AG04450 (cell line): ENCODE measurements at places on chromosomes 4 and X.
A peak's percentile ranks its signal among the peaks of the same experiment; 100 is the strongest.

GRCh38 chr4:1992468-1993168 lies 16.2 kb downstream of the NELFA start:
- DNase-seq = no peak

DNA sequence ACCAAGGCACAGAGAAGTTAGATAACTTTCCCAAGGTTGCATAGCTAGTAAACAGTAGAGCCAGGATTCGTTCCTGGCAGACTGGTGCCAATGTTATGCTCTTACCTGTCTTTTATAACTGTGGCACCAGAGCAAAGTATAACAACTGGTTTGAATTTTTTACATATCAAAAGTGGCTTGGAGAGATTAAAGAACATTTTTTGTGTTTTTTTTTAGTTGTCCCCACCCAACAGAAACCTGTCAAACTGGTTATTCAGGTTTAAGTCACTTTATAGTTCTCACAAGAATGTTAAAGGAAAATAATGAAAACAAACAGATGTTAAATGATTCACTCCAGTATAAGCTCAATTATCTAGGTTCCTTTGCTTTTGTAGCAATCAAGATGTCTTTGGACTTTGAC lies 15.6 kb upstream of the FAM47E start:
- DNase-seq = no peak

GRCh38 chr4:176761872-176762271 lies 30.9 kb downstream of the VEGFC start:
- DNase-seq = no peak

DNA sequence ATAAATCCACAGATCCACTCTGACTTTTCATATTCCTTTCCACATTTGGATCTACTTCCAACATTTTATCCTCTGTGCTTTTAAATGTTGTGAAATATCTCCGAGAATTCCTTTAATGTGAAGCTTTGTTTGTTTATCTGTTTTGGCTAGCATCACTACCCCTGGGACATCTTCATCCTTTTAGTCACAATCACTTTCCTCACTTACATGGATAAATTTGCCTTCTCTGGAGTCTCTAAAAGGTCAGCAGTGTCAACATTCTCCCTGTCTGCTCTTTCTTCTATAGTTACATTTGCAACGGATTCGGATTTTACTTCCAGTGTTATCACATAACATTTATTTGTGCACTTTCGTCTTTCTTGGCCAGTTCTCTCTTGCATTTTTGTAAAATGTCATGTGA lies 34.2 kb upstream of the LRAT start:
- DNase-seq = no peak

- DNase-seq = no peak
Observed at GRCh38 chr4:51930557-51930956, 87.6 kb downstream of the DCUN1D4 start.

GRCh38 chrX:13669246-13669737 lies 16.4 kb downstream of the TCEANC start:
- peak; percentile 92 for DNase-seq

GRCh38 chr4:30354605-30355004 lies 365.6 kb upstream of the PCDH7 start:
- DNase-seq = no peak

GRCh38 chrX:4397471-4397870 lies 684.0 kb upstream of the PRKX start:
- no peak for DNase-seq

DNA sequence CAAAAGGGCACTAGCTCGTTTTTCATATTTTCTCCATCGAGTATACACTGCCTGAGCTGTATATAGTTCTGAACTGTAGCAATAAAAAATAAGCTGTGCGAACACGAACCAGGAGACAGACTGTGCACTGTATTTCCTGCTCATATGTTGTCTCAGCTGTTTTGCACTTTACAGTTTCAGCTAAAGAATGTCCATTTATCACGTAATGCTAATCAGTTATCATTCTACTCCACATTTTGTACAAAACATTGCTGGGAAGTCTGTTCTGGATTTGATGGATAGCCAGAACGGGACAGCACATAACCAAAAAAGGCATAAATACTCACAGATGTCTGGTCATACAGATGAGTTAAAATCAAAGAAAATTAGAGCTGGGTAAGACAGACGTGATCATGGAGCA lies 315.5 kb upstream of the ADGRL3 start:
- no peak for DNase-seq

GRCh38 chr4:52822972-52823701 lies 39.0 kb upstream of the RASL11B start:
- peak; percentile 48 for DNase-seq

DNA sequence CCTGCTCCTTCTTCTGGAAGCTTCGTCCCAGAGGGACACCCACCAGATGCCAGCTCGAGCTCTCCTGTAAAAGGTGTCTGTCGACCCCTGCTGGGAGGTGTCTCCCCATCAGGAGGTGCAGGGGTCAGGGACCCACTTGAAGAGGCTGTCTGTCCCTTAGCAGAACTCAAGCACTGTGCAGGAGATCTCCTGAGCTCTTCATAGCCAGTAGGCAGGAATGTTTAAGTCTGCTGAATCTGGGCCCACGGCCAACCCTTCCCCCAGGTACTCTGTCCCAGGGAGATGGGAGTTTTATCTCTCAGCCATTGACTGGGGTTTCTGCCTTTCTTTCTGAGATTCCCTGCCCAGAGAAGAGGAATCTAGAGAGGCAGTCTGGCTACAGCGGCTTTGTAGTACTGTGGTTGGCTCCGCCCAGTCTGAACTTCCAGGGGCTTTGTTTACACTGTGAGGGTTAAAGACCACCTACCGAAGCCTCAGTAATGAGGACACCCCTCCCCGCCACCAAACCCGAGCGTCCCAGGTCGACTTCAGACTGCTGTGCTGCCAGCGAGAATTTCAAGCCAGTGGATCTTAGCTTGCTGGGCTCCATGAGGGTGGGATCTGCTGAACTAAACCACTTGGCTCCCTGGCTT lies 1383.0 kb upstream of the TENM3 start:
- DNase-seq = no peak

GRCh38 chr4:8830611-8831200 lies 40.9 kb downstream of the HMX1 start:
- no peak for DNase-seq

- no peak for DNase-seq
Observed at GRCh38 chrX:57677132-57677858, 2.8 kb downstream of the NLRP2B start.

- DNase-seq = no peak
Observed at GRCh38 chr4:188452097-188452496, 312.9 kb downstream of the TRIML1 start.

DNA sequence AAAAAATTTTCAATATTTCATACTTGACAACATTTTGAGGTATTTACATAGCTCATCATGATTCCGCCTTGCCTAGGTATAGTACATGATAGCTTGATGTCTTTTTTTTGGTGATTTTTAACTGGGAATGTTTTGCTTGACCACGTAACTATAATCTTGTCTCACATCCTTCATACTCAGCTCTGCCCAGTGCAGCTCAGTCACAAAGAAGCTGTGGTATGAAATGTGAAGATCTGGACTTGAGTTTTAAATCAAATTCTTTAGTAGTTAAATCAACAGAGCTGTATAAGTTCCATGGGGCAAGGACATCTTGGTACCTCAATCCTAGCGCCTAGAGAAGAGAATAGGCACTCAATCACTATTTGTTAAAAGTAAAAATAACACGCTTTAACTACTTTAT lies 276.3 kb upstream of the DKK2 start:
- DNase-seq = no peak

DNA sequence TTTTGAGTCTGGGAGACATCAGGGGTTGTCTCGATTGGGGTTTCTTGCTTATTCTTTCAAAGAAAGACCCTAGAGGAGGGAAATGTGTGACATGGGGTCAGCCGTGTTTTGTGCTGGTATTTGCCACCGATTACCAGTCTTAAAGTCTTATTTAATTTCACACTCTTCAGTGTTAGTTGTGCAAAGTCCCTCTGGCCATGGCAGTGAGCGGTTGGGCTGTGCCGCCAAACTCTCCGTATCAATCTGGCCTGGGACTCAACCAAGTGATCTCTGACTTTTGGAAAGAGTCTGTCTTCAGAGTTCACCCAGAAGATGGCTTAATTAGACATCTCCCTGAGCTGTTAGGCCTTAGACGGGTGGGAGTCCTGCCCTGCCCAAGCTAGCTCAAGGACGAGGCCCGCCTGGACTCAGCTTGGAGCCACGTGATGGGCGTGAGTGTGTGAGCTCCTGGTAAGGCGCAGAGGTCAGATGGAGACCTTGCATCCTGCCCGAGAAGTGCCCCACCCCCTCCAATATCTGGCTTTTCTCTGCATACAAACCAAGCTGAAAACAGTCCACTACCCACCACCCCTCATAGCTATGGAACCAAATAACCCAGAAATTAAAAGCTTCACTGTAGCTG lies 3.8 kb upstream of the PITX2 start:
- no peak for DNase-seq

- no peak for DNase-seq
Observed at GRCh38 chr4:141080668-141081067, 52.6 kb downstream of the RNF150 start.

DNA sequence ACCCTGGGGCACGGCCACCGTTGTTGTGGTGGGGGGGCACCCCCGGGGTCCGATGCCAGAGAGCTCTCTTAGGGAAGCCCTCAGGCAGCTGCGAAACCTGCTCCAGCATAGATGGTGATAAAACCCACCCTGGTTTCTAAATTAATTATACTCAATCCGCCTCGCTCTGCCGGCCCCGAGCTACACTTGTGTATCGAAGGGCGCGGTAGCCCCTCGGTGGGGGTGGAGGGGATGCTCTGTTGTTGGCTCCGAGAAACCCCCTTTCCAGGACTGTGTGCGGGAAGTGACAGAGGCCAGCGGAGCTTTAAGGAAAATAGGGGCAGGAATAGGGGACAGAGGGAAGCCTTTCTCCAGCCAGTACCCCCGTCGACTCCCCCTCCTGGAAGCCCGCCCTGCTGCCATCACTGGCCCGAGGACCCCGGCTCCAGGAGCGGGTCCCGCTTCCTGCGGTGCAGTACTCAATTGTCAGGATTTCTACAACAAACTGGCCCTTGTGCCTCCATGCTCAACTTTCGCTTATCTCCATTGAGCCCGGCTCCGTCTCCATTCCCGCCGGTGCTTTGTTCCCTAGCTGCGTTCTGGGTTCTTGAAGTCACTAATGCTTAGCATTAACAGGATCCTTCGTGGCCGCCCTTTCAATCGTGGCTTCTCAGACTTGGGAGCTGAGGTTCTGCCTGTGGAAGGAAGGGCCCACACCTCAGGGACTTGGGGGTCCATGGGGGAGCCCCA lies 408.2 kb downstream of the BCOR start:
- DNase-seq = no peak

DNA sequence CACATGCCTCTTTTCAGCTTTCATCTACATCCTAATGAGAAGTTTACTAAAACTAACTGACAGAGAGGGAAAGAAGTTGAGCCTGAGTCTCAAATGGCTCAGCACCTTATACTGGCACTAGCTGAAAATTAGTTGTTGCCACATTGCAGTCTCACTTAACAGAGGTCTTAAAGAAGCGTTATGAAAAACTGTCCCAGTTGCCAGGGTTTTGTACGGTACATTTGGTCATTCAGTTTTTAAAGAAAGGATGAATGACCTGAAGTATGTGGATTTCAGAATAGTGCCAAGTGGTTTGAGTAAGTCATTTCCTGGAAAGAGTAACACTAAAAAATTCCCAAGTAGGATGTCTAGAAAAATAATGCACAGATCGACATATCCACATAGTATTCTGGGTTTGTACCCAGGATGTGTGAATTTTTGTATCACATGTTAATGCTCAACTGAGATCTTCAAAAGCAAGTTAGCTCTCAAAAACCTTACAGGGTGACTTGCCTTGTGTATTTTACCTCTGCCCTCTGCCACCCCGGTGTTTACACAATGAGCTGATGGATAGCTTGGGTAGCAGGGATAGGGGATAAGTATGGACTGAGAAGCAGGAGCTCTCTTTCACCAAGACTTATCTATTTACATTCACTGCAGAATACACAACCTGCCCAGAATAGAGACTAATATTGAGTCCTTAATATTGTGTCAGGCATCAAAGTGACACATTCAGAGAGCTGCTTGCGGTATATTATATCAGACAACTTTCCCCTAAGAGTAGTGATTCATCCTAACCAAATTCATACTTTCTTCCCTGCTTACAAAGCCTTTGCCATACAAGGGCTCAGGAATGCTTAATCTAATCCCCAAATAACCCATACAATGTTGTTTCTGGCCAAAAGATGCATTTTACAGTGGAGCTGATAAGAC lies 1075.7 kb upstream of the PABPC4L start:
- peak; percentile 23 for DNase-seq

DNA sequence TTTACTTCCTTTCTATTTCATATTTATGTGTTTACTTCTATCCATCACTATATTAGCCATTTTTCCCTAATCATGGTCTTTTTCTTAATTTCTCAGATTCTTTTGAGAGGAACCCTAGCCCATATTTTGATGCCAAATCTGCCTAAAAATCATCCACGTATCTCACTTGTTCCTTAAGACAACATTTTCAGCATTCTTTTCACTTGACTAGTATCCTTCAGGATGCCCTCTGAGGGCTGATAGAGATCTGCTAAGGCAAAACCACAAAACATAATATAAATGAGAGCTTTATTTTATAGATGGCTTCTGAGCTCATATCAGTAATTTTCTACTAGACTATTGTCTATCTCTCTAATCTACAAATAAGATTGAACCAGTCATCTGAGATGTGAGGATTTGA lies 341.9 kb downstream of the GPM6A start:
- DNase-seq = no peak

- no peak for DNase-seq
Observed at GRCh38 chr4:146346276-146346675, 131.9 kb downstream of the REELD1 start.

- DNase-seq = no peak
Observed at GRCh38 chrX:117839544-117839943, 277.1 kb downstream of the KLHL13 start.

- DNase-seq = no peak
Observed at GRCh38 chr4:73864365-73864764, 4.8 kb upstream of the CXCL1 start.

DNA sequence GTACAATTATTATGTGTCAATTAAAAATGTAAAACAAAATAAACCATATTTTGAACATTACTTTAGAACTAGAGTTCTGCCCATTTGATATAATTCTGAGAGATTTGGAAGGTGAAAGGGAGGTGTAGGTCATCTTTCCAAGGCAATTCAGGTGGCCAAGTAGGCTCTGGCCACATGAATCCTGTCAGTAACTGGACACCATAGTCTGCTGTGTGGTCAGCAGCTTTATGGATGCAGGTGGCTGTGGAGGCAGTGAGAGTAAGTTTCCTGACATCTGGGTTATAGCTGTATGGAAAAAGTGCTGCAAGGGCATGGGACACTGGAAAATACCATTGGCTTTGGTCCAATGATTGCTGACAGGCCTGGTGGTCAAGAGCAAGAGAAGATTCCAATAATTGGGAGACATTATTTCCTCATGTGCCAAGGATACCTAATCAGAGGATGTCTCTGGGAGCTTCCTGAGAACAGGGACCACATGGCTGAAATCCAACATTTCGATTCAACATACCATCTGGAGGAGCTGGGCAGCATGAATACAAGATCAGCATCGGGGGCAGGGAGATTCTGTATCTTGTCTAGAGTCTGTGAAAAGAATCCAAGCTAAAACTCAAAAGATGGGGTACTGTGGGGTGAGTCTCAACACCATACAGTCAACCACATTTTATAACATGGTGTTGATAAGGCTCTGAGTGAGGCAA lies 523.1 kb downstream of the MID1IP1 start:
- DNase-seq = no peak
